ENCODE measurements at places on chromosomes 2 and 18.
A peak's percentile ranks its signal among the peaks of the same experiment; 100 is the strongest.

- DNase-seq = peak; percentile 63
Measured at GRCh38 chr18:45505497-45506206, 109.6 kb upstream of the SLC14A2 start.

DNA sequence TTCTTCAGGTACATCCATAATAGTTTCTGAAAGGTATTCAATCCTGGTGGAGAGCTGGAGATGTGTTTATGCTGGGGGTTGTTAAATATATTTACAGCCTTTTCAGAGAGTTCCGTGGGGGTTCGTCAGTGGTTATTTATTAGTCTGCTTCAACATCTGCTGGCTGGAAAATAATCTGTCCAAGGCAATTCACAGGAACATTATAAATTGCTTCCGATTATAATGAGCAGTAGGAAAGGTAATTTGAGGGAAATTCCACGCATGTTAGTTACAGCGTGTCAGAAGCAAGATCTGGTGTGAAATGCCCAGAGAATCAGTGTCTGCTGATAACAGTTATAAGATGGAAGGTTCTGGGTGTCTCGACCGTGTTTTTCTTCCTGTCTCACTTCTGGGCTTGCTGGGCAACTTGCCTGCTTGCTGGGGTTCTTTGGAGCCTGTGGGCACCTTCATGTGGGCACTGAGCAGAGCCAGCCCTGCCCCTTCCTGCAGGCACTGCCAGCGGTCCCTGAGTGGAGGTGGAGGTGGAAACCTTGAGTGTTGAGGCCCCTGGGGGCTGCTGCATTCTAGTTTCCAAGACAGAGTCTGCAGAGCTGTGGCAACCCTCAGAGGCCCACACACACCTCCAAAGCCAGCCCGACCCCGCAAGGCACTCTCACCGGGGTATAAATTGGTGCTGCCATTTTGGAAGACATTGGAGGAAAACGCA, 185.7 kb downstream of the FAM210A start:
- DNase-seq = no peak

DNA sequence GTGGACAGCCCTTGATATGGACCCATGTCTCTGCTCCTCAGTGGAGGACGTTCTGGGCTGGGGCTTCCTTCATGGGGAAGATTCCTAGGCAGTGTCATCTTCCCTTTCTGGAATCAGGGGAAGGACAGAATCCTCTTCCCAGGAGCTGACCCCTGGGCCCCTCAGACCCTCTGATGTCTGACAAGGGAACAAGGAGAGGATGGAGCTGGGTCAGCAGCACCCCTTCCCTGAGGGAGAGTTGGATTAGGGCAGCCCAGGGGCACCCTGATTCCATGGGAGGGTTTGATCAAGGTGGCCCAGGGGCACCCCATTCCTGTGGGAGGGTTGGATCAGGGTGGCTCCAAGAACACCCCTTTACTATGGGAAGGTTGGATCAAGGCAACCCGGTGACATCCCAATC, 86.5 kb downstream of the ACKR3 start:
- no peak for DNase-seq

DNA sequence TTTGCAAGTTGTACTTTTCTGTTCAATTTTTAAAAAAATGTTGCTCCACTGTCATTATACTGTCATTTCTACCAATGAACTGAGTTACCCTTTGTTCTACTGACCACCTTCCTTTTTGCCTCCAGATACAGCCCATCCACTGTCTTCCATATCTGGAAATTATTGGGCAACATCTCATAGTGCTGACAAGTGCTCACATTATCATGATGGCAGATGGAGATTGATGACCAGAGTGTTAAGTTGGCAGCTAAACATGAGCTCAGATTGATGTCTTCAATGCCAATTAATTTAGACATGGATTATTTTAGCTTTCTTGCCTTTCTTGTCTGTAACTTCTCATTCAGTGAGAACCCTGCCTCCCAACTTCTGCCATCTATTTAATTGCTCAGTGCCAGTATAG, 76.6 kb downstream of the KIAA1328 start:
- DNase-seq = no peak

DNA sequence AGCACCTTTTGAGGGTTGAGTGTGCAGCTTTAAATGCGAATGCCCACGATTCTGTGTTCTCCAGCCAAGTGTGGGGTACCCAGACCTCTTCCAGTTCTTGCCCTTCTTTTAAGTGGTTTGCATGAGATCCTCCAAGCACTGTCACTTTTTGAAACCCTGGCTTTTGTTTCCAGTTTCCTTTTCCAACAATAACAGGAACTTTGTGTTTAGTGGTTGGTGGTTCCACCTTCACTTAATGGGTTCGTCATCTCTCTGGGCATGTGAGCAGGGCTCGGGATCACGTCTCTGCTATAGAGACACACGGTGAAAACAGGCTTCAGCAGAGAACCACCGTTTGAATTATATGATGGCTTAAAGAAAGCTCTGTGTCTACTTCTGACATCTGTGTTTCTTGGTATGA, 197.6 kb downstream of the LDLRAD4 start:
- no peak for DNase-seq

GRCh38 chr18:32956591-32957315, 183.9 kb upstream of the KLHL14 start:
- DNase-seq = no peak

- no peak for DNase-seq
Measured at GRCh38 chr2:173653432-173653805, 298.7 kb downstream of the CDCA7 start.

DNA sequence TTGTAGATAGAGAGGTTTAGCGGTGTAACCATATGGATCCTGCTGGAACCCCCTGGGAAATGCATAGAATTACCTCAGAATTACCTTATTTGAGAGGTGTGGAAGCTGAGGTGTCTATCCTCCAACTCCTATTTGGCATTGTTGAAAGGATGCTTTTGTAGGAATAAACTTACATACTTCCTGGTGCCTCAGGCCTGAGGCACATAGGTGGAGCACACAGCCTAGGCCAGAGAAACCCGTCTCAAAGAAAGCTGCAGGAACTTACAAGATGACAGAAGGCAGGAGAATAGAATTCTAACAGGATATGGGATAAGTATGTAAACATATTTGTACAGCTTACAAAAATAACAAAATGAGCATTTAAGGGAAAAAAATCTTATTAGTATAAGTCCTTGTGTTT, 1507.2 kb upstream of the ZEB2 start:
- no peak for DNase-seq

- no peak for DNase-seq
Measured at GRCh38 chr2:206641226-206641625, 1.1 kb upstream of the FAM237A start.

DNA sequence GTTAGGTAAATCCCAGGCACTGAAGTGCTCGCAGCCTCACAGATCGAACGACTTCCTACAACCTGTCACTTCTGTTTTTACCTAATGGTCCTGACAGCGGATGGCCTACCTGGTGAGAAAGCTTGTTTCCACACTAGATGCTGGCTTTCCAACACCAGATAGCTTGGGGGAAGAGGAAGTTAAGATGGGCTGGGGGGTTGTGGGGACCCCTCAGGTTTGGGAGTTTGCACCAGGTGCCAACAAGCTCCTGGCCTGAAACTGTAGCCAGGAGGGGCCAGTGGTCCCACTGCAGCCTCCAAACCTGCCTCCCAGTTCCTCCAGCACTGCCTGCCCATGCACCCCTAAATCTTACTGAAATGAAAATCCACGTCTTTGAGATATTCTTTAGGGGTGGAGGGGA, 3.9 kb downstream of the TMEM185B start:
- no peak for DNase-seq

DNA sequence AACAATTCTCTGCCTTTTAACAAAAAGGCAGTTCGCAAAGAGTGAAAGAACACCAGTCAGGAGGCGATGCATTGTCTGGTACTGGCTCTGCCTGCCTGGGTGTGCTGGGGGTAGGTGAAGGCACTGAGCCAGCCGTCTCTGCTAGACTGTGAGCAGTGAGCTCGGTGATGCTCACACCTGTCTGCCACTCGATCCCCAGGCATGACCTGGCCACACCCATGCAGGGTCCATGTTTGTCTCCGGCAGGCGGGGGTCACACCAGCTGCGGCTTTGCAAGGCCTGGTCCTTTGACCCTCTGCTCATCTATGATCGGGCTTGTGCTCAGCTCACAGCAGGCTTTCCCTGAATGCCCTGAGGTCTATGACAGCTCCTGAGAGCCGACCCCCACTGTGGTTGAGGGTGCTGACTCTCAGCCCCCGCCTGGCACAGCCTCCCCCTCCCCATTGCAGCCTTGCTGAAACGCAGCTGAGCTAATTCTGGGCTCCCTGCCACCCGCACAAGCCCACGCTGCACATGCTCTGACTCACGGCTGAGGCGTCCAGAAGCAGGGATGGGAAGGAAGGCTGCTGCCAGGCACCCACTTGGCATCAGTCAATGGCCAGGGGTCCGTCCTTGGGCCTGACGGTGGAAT, 23.7 kb downstream of the CRACDL start:
- DNase-seq = no peak

DNA sequence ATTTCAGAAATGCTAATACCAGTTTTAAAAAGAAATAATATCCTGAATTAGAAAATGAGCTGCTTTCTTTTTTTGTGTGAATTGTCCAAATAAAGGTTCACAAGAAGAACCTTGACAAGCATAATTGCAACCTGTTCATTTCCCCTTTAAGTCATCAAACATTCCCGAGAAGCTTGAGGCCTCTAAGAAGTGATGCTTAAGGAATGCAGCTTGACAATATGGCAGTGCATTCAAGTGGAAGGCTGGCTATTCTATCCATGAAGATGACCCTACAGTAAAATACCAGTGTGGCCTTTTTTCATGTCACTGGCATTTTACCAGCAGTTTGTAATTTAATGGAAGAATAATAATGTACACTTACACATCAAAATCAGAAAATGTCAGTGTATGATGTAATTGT, 216.7 kb downstream of the CTNNA2 start:
- no peak for DNase-seq

GRCh38 chr2:85765081-85765731, 11.4 kb downstream of the ATOH8 start:
- no peak for DNase-seq

GRCh38 chr2:70954886-70955285, 19.2 kb downstream of the ATP6V1B1 start:
- DNase-seq = no peak

GRCh38 chr18:31685097-31686082, 1.0 kb upstream of the B4GALT6 start:
- peak; percentile 62 for DNase-seq

GRCh38 chr2:128271597-128271910, 47.1 kb downstream of the HS6ST1 start:
- no peak for DNase-seq

DNA sequence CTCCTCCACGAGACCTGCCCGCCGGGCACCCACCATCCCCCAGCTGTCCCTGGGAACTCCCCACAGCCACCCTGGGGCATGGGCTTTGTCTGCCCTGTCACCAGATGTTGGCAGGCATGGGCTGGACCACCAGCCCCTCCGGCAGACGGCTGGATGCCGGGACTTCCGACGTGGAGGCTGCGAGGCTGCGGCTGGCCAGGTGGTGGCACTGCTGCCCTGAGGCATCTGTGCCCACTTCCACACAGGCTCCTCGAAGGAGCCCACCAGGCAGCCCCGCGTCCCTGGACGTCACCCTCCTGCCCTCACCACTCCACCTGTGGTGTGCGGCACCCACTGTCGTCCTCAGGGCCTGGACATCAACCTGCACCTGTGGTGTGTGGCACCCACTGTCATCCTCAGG, 319.9 kb upstream of the SALL3 start:
- no peak for DNase-seq

DNA sequence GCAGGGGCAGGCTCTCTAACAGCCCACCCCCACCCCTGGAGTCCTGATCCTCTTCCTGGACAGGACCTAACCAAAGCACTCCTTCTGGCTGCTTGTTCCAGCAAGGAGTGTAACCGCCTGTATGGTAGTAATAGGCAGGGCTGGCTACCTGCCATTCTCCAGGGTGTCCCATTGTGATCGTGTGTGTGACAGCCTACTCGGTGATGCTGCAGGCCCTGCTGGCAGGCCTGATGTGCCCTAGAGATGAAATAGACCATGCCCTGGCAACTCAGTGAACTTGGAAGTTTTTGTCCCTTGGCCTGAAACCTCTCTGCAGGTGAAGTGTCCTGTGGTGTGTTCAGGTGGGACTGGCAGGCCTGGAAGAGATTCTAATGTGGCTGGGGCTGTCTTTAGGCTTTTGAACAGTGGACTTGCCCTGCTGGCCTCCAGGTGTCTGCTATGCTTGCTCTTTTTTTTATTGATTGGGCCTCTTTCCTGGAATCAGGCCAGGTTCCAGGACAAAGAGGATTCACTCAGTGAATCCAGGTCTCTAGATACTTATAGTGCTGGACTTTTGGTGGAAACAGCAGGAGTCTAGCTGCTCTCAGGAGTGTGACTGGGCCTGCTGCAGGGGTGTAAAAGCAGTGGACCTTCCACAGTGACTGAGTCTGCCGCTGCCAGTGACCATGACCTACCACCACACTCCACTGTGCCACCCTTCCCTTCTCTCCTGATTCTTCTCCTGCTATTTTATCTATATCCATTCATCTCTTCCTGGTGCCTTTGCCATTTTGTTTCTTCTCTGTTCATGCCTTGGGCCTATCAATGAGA, 132.1 kb downstream of the CTIF start:
- DNase-seq = no peak

GRCh38 chr2:160375802-160376469, 117.7 kb downstream of the RBMS1 start:
- no peak for DNase-seq

DNA sequence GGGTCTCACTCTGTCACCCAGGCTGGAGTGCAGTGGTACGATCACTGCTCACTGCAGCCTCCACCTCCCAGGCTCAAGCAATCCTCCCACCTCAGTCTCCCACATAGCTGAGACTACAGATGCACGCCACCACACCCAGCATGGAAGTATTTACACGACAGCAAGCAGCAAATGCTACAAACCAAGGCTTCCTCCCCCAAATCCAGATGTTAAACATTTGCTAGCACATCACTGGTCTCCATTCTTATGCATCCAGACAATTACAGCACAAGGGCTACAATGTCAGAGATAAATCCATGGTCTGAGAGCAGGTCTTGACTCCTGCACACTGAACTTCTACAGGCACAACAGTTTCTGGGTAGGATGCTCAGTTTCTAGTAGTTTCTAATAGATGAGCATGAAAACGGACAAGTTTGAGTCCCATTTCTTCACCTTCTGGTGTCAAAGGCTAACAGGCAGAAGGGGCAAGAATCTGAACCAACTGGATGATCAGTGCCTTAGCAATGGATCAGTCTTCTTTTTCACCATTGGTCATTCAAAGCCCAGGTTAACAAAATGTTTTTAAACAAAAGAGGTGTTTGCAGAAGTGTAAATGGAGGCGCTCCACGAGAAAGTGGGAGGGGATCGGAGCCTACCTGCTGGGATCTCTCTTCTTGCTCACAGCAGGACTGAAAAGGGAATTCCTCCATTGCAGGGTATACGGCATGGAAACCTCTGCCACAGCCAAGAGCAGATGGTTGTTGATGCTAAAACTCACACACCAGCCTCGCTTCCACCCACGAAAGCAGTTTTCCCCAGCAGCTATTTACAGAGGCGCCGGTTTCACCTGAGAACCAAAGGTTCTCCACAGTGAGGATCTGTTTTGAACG, 135.0 kb upstream of the ARL4C start:
- DNase-seq = no peak

- DNase-seq = no peak
Measured at GRCh38 chr2:187774551-187775071, 220.4 kb upstream of the TFPI start.

DNA sequence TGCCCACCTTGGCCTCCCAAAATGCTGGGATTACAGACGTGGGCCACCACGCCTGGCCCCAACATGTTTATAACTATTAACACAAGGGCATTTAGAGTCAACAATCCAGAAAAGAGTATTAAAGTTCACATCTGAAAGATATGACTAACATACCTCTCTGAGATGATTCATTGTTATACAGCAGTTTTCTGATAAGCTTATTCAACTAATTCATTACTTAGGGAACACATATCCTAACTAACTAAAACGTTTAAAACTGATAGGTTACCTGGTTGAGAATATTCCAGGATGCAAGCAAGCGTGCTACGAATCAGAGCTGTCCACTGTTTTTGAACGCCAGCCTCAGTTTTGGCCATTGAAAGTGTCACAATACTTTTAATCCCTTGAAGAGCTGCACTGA, 34.0 kb upstream of the STRN start:
- DNase-seq = no peak
